ENCODE measurements at places on chromosomes 2 and 18. TPM values are rescaled to one million over a fixed set of nuclear protein-coding genes. Genes with fewer than 3 reads are reported as not detected.

- DNase-seq, result no peak
These were observed 613.9 kb downstream of the IRS1 start for GRCh38 chr2:226185616-226186211.

Gene SLC14A1
- 1.3 TPM for total RNA-seq

GRCh38 chr2:133303150-133303549 lies 265.1 kb downstream of the NCKAP5 start:
- no peak for DNase-seq

- DNase-seq, result peak; percentile 47
These were observed 20.2 kb upstream of the PAX3 start for GRCh38 chr2:222318712-222319585.

- DNase-seq, result peak; percentile 86
These were observed 103.1 kb downstream of the MCFD2 start for GRCh38 chr2:46812361-46813019.

- DNase-seq, result peak; percentile 8
These were observed 15.6 kb downstream of the COLEC12 start for GRCh38 chr18:484749-485464.
